ENCODE measurements at places on chromosomes 12 and 14.

GRCh38 chr14:102754370-102755262, 22.6 kb upstream of the TRAF3 start:
- no peak for DNase-seq

DNA sequence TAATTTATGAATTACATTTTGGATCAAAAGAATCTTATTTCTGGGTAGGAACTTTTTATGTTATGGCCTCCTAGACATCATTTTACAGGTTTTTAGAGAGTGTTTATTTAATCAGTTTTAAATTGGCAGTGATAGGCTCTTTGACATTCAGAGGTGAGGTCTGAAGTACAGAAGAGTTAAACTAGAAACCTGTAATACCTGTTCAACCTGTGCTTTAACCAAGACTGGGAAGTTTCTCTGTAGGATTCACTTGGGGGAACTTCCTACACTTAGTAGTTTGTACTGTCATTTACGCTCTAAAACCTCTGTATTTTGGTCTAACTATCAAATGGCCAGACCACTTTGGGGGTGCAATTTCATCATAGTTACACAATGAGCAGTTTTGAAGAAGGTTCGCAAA, 35.9 kb downstream of the PLEKHA5 start:
- DNase-seq = no peak

DNA sequence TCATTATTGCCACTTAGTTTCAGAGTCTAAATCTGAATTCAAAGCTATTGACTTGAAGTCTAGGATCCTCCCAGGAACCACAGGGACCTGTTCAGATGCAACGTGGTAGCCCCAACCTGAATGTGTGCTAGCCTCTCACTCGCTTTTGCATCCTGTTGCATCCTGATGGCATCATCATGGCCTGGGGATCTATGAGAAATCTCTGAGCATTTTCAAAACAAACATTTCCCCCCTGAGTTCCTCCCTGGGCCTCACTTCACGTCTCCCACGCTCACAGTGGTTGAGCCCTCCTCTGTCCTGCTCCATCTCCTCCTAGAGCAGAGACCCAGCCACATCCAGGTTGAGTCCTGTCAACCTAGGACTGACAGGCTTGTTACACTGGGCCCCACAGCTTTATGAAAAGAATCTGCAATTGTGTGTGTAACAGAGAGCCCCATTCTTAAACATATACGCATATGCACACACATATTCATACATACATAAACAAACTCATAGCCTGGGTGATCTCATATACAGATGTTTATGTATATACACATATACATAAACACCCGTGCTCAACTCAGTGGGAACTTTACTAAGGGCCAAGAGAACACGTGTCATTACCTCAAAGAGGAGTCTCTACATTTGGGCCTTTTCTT, 5.4 kb upstream of the KRT72 start:
- DNase-seq = no peak

DNA sequence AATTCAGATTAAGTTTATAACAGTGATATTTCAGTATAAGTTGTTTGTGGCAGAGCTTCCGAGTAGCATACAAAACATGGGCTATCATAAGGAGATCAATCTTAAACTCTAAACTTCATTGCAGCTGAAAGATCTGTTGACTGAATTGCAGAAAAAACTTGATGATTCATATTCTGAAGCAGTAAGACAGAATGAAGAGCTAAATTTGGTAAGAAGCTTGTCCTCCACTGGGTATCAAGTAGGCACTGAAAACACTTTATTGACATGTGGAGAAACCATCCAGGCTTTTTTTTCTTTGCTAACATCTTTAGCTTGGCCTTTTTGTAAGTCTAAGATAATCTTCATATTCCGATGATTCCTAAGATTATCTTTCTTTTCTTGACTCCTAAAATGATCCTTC, 93.0 kb downstream of the KTN1 start:
- DNase-seq = no peak

GRCh38 chr12:114588061-114588460, 95.9 kb downstream of the TBX3 start:
- DNase-seq = no peak

DNA sequence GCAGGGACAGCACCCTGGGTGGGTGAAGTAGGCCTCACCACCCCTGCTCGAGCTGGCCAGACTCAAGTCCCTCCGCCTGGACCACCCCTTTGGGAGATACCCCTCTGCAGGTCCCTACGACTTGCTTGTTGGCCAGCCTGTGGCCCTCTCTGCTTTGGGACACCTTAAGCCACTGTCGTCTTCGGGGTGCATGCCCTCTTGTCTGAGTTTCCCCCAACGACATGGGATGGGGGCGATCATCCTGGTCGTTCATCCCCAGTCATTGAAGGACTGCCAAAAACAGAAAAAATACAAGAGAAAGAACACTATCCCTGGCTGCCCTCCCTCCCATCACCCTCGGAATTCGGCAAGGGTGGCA, 151.1 kb downstream of the DPF3 start:
- no peak for DNase-seq

GRCh38 chr14:102570334-102570995, 22.0 kb upstream of the RCOR1 start:
- DNase-seq = no peak

DNA sequence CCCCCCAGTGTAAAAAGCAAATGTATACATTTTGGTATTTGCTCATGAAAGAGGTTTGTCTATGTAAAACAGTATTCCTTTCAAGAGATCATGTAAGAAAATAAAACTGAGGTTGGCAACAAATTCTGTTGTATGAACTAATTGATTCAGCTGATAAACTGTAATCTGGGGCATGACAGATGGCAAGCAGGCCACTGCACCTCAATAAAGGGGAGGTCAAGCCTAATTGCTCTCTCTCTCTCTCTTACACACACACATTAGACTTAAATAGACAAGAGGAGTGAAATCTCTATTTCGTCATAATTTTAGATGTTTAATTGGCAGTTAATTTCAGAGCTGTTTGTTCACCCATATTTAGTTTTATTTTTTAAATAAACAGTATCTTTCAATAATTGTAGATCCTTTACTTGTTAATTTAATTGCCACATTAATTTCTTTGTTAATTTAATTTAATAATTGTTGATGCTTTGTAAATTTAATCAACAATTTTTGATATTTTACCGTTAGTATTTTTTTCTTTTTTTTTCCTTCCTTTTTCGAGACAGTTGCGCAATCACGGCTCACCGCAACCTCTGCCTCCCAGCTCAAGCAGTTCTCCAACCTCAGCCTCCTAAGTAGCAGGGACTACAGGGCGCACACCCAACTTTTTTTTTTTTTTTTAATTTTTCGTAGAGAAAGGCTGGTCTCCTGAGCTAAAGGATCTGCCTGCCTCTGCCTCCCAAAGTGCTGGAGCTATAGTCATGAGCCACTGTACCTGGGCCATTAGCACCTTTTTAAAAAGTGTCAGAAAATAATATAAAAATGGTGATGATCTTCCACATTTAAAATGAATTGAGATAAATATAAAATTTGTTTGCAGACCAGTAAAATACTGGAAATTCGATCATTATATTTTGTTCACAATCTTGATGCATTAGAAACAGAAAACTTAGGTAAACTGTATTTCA, 577.7 kb downstream of the SLC16A7 start:
- no peak for DNase-seq

DNA sequence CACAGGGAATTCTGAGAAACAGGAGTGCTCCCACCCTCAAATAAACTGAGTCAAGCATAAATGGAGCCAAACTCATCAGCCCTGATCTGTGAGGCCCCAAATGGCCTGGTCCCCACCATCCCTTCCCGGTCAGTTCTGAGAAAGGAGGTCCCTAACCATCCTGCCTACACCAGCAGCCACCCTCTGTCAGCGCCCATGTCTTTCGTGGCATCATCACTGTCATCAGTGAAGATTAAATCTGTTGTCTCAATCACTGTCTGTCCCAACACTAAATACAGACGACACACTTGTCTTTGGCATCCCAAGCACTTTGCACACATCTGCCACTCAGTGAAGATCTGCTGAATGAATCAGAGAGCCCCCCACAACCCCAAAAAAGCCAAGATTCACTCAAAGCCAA, 22.4 kb downstream of the VPS37B start:
- DNase-seq = no peak

DNA sequence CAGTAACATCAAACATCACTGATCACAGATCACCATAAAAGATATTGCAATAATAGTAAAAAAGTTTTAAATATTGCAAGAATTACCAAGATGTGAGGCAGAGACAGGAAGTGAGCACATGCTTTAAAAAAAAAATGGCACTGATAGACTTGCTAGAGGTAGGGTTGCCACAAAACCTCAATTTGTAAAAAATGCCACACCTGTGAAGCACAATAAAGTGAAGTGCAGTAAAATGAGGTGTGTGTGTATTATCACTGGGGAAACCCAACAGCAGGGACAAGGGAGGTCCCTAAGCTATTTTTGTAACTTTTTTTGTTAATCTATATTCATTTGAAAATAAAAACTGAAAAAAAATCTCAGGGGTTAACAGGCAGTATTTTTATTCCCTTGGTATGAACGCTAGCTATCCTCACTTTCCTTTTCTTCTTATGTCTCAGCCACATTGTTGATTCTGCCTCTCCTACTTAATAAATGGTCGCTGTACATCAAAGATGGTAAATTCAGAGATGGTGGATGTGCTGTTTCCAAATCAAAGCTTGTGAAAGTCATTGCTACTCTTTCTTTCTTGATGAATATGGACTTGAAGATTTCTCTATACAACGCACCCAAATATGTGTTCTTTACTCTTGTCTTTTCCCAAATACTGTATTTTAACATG, 14.0 kb upstream of the KLRD1 start:
- no peak for DNase-seq

- no peak for DNase-seq
Observed at GRCh38 chr14:99660794-99661193, 15.9 kb downstream of the HHIPL1 start.

- DNase-seq = peak; percentile 68
Observed at GRCh38 chr14:68958553-68958952, 20.5 kb downstream of the ACTN1 start.

- DNase-seq = peak; percentile 94
Observed at GRCh38 chr12:64178122-64178521, 44.0 kb downstream of the KICS2 start.

DNA sequence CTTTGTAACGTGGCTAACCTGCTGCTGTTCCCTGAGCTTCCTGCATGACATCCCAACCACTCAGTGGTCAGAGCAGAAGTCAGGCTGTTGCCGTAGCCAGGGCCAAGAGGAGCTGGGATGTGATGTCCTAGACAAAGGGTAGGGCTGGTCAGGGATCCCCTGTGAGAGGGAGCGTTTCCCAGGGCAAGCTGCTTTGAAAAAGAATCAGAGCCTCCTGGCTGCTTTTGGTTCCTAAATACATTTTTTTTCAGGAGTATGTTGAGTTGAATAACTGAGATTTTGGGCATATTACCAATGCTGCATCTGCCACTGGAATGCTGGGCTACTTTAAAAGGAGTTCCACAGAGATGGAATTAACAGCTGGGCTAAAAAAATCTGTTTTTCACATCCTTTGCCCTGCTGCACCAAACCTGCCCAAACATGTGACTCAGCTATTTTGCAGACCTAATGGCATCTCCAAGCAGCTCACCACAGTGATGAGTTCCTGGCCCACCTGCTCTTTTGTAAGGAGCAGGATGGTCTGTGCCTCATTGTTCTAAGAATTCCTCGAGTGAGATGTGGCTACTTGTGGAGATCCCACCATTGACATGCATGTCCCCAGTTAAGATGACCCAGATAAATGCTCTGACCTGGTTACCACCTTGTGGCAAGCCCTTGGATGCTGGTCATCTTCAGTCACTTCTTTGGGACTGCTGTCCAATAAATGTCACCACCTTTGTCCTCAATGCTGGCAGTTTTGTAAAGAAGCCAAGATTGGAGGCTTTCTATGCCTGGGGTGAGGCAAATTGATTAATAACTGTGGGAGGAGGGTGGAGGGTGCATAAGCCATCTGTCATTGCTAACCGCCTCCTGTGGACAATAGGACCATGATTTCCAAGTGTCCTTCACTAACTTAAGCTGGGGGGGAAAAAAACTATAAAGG, 24.1 kb downstream of the ANKRD13A start:
- peak; percentile 89 for DNase-seq

GRCh38 chr12:52206304-52207040, 14.7 kb upstream of the KRT80 start:
- DNase-seq = no peak

DNA sequence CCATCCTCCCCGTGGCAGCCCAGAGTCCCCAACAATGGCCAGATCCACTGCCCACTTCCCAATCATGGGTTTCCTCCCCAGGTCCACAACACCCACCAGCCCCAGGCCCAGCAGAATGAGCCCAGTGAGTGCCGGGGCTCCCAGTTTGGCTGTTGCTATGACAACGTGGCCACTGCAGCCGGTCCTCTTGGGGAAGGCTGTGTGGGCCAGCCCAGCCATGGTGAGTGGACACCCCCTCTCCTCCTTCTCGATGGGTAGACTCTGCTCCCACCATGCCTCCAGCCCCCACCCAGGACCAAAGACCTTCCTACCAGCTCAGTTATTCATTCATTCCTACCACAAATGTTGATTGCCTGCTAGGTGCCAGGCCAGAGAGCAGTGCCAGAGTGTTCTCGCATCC, 23.8 kb downstream of the PAPLN start:
- DNase-seq = no peak

- no peak for DNase-seq
Observed at GRCh38 chr12:57611108-57611826, at the start of gene ARHGEF25. Gene ARHGEF25, plus strand, starts transcription at chr12:57611435. Its CDS starts 460 bp downstream, at chr12:57611895.

DNA sequence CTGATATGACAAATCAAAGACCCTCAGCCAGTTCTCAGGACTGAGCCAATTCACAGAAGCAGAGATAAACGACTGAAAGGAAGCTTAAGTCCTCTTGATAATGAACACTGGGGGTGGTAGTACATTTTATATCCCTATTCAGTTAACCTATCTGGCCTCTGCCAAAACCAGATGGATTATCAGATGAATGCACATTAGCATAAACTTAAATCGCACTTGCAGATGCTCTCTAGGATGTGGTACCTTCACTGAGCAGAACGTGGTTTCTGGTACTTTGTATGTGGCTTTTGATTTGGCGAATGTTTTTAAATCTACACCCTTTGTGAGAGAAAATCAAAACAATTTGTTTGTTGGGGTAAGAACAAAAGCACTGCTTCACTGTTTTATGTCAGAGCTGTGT, 21.1 kb upstream of the TAS2R14 start:
- DNase-seq = no peak

GRCh38 chr14:38107216-38107631, 100.5 kb upstream of the SSTR1 start:
- no peak for DNase-seq

DNA sequence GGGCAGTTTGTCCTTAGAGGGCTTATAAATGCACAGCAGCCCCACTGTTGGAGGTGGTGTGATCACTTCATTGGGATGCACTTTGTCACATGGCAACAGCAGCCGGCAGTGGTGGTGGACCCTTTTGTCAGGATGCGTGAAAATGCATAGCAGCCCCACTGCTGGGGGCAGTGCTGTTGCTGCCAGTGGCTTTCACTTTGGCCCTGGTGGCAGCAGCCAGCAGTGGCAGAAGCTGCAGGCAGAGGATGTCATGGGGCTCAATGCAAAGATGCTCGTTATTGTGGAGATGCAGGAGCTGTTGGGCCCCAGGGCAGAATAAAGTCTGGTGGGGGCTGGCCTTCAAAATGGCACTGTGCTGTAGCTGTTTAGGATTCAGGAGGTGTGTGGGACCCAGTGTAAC, 173.0 kb upstream of the DAAM1 start:
- DNase-seq = no peak

- no peak for DNase-seq
Observed at GRCh38 chr14:101977311-101978071, 13.1 kb downstream of the DYNC1H1 start.

- no peak for DNase-seq
Observed at GRCh38 chr12:90311561-90311960, 602.9 kb upstream of the ATP2B1 start.

GRCh38 chr14:94114589-94115057, 4.1 kb downstream of the IFI27 start:
- DNase-seq = no peak

GRCh38 chr14:22305607-22306006, 283.4 kb downstream of the DAD1 start:
- no peak for DNase-seq

GRCh38 chr14:20997564-20997963, 1.5 kb upstream of the SLC39A2 start:
- no peak for DNase-seq

All from astrocyte (in vitro differentiated cells and primary cell).